ENCODE measurements at places on chromosomes 6 and 20.

DNA sequence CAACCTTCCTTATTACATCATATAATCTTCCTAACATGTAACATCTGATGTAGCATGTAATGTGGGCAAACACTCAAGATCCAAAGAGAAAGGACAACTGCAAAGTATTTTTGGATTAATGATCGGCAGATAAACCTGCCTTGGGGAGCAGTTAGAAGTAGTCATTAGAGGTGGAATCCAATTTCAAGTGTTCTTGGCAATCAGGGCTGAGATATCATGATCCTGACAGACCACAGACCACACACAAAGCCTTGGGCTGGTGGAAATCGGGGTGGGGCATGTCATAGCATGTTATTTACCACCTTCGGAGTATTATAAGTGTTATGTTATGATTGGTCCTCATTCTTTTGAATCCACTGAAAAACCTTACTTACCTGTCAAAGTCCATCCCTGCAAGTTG is 16.3 kb downstream of the NCOA5 start:
- DNase-seq: no peak

DNA sequence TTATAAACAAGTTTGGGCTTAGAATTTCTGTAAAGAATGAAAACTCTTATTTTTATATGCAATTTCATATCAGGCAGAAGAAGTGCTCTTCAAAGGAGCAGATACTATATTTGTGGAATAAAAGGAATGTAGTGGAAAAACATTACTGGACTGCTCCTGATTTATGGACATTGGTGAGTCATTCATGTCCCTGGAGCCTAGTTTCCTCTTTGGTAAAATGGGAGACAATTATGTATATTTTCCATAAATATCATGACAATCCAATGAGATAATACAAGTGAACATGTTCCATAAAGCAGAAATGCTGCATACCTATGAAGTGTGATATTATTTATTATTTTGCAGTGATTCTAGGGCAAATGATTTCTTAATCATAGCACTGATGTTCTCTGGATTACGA is 445.8 kb upstream of the CITED2 start:
- DNase-seq: no peak

DNA sequence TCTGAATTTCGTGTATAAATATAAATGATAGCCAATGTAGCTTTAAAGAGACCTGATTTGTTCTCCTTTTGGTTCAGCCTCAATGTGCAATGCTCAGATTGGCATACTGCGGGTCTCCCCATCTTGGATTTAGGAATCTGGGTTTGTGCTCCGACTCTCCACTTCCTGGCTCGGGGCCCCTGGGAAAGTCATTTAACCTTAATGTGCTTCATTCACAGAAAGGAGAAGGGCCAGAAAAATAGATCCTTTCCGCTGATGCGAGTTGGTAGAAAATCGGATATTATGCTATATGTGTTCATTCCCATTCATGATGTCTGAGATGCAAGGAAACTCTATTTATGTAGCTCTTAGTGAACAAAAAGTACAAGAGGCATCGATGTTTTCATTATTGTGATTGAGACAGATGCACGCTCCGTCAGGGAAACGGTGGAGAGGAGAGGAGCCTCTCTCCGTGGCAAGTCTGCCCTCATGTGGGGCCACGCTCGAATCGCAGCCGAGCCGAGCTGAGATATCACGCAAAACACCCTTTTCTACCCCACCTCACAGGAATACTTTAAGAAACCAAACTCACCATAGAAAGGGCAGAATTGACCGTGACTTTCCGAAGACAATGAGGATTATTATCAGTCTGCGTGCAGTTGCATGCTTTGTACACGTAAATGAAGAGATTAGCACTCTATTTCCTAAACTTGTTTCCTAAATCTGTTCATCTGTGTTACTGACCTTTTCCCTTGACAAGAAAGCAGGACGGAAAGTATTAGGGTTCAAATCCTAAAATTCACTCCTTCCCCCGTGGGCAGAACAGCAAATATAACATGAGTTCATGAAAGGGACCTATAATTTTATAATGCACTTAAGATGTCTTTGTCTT is 136.6 kb downstream of the COL9A1 start:
- DNase-seq: peak; percentile 17

- DNase-seq: no peak
Measured at GRCh38 chr6:83597051-83597450, 84.7 kb downstream of the PRSS35 start.

- DNase-seq: no peak
Measured at GRCh38 chr6:137552146-137552545, 58.0 kb upstream of the OLIG3 start.

DNA sequence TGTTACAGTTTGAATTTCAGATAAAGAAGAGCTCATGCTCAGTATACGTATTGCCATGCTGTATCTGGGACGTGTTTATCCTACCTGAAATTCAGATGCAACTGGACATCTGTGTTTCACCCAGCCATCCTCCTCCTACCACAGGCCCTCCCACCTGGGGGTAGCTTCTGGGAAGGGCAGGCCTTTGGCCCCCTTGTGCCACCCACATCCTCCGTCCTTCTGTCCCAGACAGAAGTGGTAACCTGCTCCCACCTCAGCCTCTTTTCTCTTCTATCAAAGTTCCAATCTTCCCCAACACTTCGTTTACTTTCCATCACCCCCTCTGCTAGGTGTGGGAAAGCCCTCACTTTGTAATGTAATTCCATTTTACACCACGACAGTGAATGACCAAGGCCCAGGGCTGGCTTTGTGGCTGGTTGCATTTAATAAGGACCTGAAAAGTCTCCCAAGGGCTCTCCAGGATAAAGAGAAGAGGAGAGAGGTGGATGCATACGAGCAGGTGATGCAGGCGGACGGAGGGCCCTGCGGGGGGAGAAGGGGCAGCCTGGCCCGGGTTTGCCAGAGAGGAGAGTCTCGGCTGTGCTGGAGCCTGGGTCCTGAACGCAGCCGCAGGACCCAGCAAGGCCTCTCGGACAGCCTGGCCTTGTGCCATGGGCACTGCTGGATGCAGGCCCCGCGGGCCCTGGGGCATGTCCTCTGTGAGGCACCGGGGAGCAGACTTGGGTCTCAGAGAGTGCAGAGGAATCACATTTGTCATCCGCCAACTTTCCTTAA is 98.4 kb downstream of the PSMB1 start:
- no peak for DNase-seq

GRCh38 chr6:134007077-134007476 is 45.3 kb downstream of the SLC2A12 start:
- no peak for DNase-seq

DNA sequence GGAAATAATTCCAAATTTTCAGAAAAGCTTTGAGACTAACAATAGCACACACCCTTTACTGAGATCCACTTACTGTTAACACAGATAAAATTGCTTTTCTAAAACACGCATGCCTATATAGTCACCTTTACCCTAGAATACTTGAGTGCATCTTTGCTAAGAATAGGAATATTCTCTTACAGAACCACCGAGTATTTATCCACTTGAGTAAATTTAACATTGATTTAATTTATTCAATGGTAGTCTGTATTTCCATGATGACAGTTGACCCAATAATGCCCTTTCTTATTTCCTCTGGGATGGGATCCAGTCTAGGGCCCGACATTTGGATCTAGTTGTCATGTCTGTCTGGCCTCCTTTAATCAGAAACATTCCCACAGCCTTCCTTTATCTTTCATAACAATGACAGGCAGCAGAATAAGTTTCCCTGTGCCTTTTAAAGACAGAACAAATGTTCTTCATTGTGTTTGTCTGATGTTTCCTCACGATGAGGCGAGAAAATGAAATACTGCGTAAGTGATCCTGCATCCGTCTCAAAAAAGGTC is 56.6 kb upstream of the ERVFRD-1 start:
- no peak for DNase-seq

- no peak for DNase-seq
Measured at GRCh38 chr6:1997702-1998101, 247.7 kb downstream of the GMDS start.

GRCh38 chr6:159039885-159040258 is 4.9 kb downstream of the TAGAP start:
- DNase-seq: no peak

DNA sequence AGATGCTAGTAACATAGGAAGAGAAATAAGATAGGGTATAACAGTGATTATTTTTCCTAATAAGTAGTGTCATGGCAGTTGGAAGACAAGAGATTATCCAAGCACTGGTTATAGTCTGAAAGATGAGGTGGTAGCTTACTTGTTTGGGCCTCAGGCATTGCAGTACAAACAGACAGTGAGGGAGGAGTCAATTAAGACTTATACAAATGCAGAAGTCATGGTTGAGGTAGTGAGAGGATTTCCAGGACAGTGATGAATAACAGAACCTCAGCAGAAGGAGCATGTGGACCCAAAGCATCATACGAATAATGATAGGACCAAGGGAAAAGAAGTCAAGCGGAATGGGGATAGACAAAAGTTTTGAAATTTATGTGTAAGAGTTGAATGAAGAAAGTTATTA is 53.5 kb downstream of the HCRTR2 start:
- no peak for DNase-seq

GRCh38 chr6:139490482-139490881 is 116.0 kb upstream of the CITED2 start:
- peak; percentile 56 for DNase-seq

DNA sequence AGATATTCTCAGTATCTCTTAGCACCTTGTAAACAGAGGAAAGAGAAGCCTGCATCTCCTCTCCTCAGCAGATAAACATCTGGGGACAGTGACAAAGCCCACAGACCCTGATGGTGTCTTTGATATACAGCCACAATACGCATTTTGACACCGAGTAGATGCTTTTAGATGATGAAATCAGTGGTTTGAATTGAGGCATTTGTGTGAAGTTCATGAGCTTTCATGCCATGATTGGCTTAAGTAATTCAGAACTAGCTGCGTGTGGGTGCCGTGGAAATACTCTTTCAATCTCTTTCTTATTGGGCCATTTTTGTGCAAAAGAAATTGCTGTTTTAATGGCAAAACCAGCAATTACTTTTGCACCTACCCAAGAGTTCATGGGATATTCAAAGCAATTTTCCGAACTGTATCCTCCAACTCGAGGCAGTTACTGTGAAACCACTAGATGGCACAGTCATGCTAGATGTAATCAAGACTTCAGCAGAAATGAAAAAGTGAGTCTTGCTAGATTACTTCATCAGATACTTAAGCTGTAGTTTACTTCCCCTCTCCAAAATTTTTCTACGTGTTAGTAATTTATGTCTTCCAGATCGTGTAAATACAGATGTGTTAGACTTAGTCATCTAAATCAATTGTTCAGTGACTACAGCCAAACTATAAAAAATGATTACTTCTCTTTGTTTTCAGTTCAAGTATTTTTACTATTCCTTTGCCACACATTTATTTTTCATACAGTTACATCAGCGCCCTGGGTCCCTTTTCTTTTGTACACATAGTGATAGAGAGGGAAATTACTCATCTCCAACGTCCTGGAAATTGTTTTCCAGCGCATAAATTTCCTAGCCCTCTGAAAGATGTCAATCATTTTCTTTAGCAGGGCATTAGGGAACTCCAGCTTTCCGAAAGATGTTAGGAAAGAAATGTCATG is 49.4 kb downstream of the IYD start:
- no peak for DNase-seq

DNA sequence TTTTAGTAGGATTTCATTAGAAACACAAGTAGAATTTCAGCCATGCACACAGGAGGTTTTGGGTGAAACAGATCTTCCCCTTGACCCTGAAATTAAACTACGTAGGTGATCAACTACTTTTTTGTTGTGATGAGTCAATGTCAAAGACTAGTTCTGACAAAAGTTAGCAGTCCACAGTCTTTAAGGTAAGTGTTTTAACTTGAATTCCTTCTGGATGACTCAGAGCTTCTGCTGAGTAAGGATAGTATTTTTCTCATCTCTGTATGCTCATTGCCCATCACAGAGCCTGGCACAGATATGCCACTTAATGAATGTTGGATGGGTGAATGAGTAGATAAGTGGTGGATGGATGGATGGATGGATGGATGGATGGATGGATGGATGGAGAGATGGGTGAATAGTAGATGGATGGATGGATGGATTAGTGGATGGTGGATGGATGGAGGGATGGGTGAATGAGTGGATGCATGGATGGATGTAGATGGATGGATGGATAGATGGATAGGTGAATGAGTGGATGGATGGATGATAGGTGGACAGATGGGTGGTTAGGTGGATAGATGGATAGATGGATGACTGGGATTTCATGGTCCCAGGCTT is 165.3 kb downstream of the ZMYND8 start:
- no peak for DNase-seq

DNA sequence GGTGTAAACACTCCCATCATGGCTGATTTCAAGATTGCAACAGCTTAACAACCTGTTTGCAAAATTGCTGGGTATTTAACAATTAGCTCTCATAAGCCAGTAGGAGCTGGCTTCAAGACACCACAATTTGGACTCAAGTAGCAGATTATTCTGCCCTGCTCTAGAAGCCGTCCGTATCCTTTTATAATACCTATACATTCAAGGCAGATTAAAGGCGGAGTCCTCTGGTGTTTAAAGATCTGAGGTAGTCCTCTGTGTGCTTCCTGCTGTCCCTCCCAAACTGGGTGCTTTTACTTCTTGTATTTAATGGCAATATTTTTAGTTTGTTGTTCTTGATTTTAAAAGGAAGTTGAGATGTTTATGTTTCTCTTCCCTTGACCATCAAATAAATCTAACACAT is 62.2 kb upstream of the SOX4 start:
- DNase-seq: no peak

DNA sequence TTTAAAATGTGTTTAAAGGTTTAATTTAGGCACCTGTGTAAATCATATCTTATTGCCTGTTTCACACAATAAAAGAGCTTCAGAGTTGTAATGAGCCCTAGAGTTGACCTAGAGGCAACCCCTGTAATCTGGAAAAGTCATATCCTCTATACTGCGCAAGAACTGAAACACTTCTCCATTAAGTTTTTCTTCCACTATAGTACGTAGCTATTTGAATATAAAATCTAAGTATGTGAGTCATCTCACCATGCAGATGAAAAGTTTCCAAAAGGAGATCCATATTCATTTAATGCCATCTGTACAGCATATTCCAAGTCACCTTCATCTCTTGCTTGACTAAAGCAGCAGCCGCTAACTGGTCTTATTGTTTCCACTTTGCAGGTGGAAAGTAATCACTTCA is 26.0 kb upstream of the TAAR1 start:
- no peak for DNase-seq

DNA sequence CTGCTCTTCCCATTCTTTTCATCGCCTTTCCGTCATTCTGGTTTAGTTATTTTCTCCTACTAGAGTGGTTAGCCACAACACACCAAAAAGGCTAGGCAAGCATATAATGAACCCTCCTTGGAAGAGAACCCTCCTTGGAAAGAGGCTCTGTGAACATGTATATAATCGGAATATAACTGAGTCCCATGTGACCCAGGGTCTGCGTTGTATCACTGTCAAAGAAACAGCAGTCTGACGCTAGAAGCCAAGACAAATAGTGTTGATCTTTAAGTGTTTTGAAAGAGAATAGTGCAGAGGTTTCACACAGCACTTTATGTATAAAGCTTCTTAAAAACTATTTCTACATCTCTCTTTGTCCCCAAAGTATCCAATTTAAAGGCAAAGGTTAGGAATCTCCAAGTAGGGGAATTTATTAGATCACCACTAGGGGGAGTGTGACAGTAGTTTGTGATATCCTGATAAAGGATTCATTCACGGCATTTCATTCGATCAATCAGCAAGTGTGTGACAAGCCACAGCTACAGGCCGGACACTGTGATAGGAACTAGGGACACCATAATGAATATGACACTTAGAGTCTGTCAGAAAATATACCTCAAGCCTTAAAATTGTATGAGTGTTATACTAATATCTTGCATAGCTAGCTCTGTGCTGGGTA is 395.3 kb downstream of the CD109 start:
- no peak for DNase-seq

Data from CD4-positive, alpha-beta T cell treated with Interleukin-15 for 1 hour (primary cell).